ENCODE measurements at places on chromosomes 5 and 9. TPM values are rescaled to one million over a fixed set of nuclear protein-coding genes. Genes with fewer than 3 reads are reported as not detected.

GRCh38 chr9:125630436-125630835 lies 76.6 kb downstream of the MAPKAP1 start:
- no peaks in the 10 kb centered on the region for H3K4me1 ChIP-seq
- H3K36me3 ChIP-seq, result no peaks in the 10 kb centered on the region
- H3K27me3 ChIP-seq, result no peaks in the 10 kb centered on the region
- no peak overlapping the region for H3K4me3 ChIP-seq
- DNase-seq, result no peak
- no peak overlapping the region for H3K27ac ChIP-seq

- no peak overlapping the region for H3K27ac ChIP-seq
- no peaks in the 10 kb centered on the region for H3K36me3 ChIP-seq
- H3K4me3 ChIP-seq, result no peak overlapping the region
- H3K27me3 ChIP-seq, result no peaks in the 10 kb centered on the region
Measured at GRCh38 chr5:39765366-39765765, 340.6 kb upstream of the DAB2 start.

DNA sequence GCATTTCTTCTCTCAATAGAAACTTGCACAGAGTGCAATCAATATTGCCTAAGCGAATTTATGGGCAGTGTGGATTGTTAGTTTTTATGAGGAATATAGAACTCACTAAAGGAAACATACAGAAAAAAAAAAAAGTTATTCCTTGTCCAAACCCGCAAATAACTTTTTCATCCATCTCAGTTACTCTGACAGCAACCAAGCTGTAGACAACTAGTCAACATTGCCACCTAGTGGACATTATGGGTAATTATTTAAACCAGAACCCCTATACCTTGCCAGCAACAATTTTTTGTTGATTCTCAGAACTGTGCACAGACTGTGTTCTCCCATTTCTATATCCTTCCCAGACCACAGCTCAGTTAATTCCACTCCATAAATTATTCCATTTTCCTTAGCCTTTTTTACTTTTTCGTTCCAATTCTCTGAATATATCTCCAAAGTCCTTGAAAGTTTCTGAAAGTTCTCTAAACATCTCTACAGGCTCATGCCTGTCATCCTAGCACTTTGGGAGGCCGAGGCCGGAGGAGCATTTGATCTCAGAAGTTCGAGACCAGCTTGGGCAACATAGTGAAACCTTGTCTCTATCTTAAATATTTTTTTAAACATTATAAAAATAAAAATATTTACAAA lies 2.6 kb upstream of the AFAP1L1 start:
- no peaks in the 10 kb centered on the region for H3K27me3 ChIP-seq
- H3K4me1 ChIP-seq, result no peaks in the 10 kb centered on the region
- DNase-seq, result no peak
- no peaks in the 10 kb centered on the region for H3K36me3 ChIP-seq
- H3K4me3 ChIP-seq, result no peak overlapping the region

DNA sequence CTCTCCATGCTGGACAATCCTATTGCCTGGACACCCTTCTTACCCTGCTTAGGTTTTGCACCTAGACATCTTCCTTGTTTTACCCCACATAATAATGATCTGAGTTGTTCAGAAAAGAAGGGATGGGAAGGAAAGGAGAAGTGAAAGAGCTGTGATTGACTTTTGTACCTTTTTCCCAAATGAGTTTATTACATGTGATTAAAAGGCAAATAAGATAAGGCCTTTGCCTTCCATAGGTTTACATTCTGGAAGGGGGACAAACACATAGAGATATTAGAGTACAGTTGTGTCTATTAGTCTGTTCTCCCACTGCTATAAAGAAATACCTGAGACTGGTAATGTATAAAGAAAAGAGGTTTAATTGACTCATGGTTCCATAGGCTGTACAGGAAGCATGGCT lies 67.1 kb upstream of the RIOK2 start:
- no peaks in the 10 kb centered on the region for H3K36me3 ChIP-seq
- no peak overlapping the region for H3K4me3 ChIP-seq
- DNase-seq, result no peak
- no peaks in the 10 kb centered on the region for H3K4me1 ChIP-seq
- H3K27ac ChIP-seq, result no peak overlapping the region
- H3K27me3 ChIP-seq, result no peaks in the 10 kb centered on the region

GRCh38 chr5:165783024-165783423 lies 2277.6 kb downstream of the MAT2B start:
- H3K27me3 ChIP-seq, result no peaks in the 10 kb centered on the region
- no peaks in the 10 kb centered on the region for H3K36me3 ChIP-seq
- no peak for DNase-seq
- H3K4me3 ChIP-seq, result no peak overlapping the region
- no peak overlapping the region for H3K27ac ChIP-seq
- H3K4me1 ChIP-seq, result no peaks in the 10 kb centered on the region

GRCh38 chr5:103943230-103943629 lies 380.6 kb upstream of the NUDT12 start:
- no peak overlapping the region for H3K27ac ChIP-seq
- no peaks in the 10 kb centered on the region for H3K36me3 ChIP-seq
- no peaks in the 10 kb centered on the region for H3K27me3 ChIP-seq
- no peaks in the 10 kb centered on the region for H3K4me1 ChIP-seq
- H3K4me3 ChIP-seq, result no peak overlapping the region

DNA sequence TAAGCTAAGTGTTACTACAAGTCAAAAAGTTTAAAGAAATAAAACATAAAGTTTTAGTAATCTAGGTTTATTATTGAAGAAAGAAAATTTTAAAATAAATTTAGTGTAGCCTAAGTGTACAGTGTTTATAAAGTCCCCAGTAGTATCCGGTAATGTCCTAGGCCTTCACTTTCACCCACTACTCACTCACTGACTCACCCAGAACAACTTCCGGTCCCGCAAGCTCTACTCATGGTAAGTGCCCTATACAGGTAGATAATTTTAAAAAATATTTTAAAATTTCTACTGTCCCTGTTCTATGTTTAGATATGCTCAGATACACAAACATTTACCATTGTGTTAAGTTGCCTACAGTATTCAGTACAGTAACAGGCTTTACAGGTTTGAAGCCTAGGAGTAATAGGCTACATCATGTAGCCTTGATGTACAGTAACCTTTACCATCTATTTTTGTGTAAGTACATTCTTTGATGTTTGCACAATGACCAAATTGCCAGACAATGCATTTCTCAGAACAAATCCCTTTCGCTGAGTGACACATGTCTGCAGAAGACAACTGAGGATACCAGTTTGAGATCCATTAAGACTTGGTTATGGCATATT lies 253.6 kb downstream of the TRIM32 start:
- no peaks in the 10 kb centered on the region for H3K4me1 ChIP-seq
- H3K36me3 ChIP-seq, result no peaks in the 10 kb centered on the region
- H3K27ac ChIP-seq, result no peak overlapping the region
- H3K4me3 ChIP-seq, result no peak overlapping the region
- no peak for DNase-seq

DNA sequence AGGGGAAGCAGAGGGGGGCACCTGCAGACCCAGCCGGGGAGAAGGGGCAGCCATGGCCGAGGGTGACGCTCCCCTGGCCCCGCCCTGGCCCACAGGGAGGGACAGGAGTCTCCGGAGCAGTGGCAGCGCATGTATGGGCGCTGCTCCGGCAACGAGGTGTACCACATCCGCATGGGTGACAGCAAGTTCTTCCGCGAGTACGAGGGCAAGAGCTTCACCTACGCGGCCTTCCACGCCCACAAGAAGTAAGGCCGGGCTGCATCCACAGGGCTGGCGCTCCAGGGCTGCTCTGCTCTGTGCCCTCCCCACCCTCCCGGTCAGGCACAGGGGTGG lies 68.2 kb downstream of the KCNT1 start:
- H3K4me1 ChIP-seq, result no peaks in the 10 kb centered on the region
- H3K4me3 ChIP-seq, result no peak overlapping the region
- H3K36me3 ChIP-seq, result no peaks in the 10 kb centered on the region
- no peak overlapping the region for H3K27ac ChIP-seq
- no peaks in the 10 kb centered on the region for H3K27me3 ChIP-seq
- DNase-seq, result no peak

DNA sequence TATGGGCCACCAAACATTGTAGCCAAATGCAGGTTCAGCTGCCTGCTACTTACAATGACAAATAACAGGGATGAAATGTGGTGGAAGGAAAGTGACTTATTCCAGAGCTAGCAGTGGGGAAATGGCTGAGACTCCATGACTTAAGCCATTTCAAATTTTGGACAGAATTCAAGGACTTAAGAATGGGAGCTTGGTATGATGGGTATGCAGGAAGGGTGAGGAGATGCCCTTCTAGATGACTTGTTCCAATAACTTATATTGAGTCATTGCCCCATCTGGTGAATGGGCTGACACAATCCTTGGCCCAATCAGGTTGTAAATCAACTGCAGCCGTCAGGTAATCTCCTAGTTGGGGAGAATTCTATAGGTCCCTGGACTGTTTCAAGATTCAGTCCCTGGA lies 230.7 kb upstream of the SGCD start:
- H3K4me3 ChIP-seq, result no peak overlapping the region
- DNase-seq, result no peak
- no peaks in the 10 kb centered on the region for H3K4me1 ChIP-seq

- DNase-seq, result no peak
- H3K27me3 ChIP-seq, result no peaks in the 10 kb centered on the region
- peak overlapping the region; percentile 9 for H3K4me3 ChIP-seq
- no peaks in the 10 kb centered on the region for H3K4me1 ChIP-seq
- peaks cover 7% of the 10 kb centered on the region for H3K36me3 ChIP-seq
- H3K27ac ChIP-seq, result peak overlapping the region; percentile 4
Measured at GRCh38 chr5:141431286-141431685, 979 bp downstream of the PCDHGA12 start.

DNA sequence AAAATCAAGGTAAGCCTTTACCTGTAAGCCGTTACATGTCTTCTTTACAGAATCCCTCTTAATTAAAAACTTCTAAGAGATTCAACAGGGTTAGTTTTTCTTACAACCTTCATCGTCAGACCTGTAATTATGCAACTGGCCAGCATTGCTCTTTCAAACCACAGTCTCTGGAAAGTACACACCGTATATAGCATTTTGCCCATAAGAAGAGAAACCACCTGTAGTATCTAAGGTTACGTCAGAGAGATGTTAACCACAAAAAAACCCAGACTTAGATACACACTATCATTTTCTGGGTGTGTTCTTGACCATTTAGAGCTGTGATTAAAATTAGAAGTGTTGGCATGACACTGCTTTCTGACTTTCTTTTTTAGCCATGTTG lies 140.0 kb downstream of the MUSK start:
- DNase-seq, result no peak
- H3K4me3 ChIP-seq, result no peak overlapping the region
- no peaks in the 10 kb centered on the region for H3K4me1 ChIP-seq
- H3K36me3 ChIP-seq, result no peaks in the 10 kb centered on the region
- no peak overlapping the region for H3K27ac ChIP-seq
- no peaks in the 10 kb centered on the region for H3K27me3 ChIP-seq

DNA sequence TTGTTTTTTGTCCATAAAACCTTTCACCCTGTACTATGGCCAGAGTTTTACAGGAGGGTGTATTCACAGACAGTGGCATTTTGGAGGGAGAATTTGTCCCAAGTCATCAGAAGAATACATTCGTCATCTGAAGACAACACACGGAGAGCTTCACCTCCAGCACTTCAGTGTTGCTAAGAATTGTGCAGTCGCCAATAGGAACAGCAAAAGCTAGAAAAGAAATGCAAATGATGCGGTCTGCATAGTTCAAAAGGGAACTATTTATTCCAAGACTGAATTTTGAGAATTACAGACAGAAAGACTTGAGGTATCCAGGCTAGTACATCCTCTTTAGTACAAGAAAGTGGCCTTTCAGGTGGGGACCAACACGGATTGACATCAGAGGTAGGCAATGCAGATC lies 399.2 kb upstream of the KIF2A start:
- no peak overlapping the region for H3K4me3 ChIP-seq
- DNase-seq, result no peak
- no peaks in the 10 kb centered on the region for H3K27me3 ChIP-seq
- no peak overlapping the region for H3K27ac ChIP-seq
- no peaks in the 10 kb centered on the region for H3K36me3 ChIP-seq

- no peak overlapping the region for H3K4me3 ChIP-seq
- H3K27me3 ChIP-seq, result no peaks in the 10 kb centered on the region
- no peaks in the 10 kb centered on the region for H3K4me1 ChIP-seq
Measured at GRCh38 chr5:6673963-6674362, 39.3 kb upstream of the TENT4A start.

DNA sequence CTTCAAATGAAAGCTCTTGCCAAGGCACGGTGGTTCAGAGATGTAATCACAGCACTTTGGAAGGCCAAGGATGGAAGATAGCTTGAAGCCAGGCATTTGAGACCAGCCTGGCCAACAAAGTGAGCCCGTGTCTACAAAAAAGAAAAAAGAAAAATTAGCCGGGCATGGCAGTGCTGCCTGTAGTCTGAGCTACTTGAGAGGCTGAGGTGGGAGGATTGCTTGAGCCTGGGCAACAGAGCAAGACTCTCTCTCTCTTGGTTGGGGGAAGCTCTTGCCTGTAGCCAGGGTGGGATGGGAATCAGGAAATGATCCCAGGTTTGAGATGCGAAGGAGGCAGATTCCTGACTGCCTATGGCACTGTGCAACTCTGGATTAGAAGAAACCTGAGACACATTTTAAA lies 62.1 kb downstream of the IL6ST start:
- no peak overlapping the region for H3K4me3 ChIP-seq
- no peaks in the 10 kb centered on the region for H3K4me1 ChIP-seq
- no peak for DNase-seq

DNA sequence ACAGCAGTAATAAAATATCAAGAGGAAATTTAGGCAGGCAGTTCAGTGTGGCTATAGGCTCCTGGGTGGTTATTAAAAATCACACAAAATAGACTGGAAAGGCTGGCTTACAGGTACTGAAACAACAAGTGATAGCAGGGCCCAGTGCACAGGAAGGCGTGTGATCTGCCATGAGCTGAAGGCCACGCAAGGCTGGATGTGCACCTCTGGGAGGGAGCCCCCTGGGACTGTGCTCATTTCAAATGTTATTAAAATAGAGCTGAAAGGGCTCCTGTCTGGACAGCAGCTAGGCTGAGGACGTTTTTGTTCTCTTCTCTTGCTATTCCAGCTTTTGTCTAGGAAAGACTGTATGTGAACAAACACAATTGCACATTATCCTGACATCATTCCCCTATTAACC lies 324.3 kb upstream of the RFX3 start:
- H3K4me3 ChIP-seq, result no peak overlapping the region
- no peaks in the 10 kb centered on the region for H3K27me3 ChIP-seq
- H3K36me3 ChIP-seq, result no peaks in the 10 kb centered on the region
- H3K27ac ChIP-seq, result no peak overlapping the region
- no peaks in the 10 kb centered on the region for H3K4me1 ChIP-seq
- no peak for DNase-seq

GRCh38 chr9:100534401-100534800 lies 43.5 kb upstream of the CAVIN4 start:
- H3K4me1 ChIP-seq, result no peaks in the 10 kb centered on the region
- H3K36me3 ChIP-seq, result no peaks in the 10 kb centered on the region
- no peak for DNase-seq
- H3K27ac ChIP-seq, result no peak overlapping the region

FOXD4 gene
- total RNA-seq, result not detected

TERT gene
- not detected for total RNA-seq

CHD1 gene
- total RNA-seq, result 20.4 TPM

ATOSB gene
- total RNA-seq, result 22.2 TPM

NKD2 gene
- 2.4 TPM for total RNA-seq

RANBP3L gene
- 0.98 TPM for total RNA-seq

CCL27 gene
- not detected for total RNA-seq

TLE1 gene
- total RNA-seq, result 17.1 TPM

Measured in right atrium auricular region (tissue), 2 donors.